IMR-90 (cell line): ENCODE measurements at places on chromosomes 5 and 9.

- no peak for DNase-seq
Measured at GRCh38 chr9:2574203-2574602, 47.4 kb upstream of the VLDLR start.

GRCh38 chr9:126449725-126450667 lies 123.4 kb downstream of the MVB12B start:
- no peak for DNase-seq

DNA sequence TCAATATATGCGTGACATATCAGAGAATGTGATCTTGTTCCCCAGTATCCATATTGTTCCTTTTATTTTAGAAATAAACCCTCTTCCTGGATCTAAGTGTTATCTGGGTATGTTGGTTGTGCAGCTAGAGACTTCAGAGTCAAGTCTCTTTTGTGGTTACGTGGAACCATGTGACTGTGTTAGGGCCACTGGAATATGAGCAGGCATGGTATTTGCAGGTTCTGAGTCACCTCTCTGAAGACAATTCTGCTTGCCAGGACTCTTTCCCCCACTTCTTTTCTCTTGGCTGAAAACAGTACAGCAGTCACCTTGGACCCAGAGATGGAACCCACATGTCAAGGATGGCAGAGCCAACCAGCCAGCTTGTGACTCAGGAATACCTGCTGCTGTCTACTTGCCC lies 59.7 kb downstream of the ATP10B start:
- no peak for DNase-seq

DNA sequence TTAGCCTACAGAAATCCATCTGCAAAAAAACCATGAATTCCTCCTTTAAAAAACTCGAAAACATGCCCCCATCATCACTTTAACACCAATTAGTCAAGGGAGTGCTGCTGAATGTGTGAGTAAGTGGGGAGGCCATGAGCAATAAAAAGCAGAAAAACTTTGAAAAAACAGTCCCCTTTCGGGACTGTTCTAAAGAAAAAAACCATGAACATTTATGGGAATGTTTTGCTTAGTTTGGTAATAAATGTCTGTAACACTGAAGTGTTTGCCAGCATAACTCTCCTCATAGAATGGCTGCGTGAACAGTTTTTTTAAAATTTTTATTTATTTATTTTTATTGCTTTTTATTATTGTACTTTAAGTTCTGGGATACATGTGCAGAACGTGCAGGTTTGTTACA lies 99.4 kb upstream of the TARS1 start:
- DNase-seq, result no peak

DNA sequence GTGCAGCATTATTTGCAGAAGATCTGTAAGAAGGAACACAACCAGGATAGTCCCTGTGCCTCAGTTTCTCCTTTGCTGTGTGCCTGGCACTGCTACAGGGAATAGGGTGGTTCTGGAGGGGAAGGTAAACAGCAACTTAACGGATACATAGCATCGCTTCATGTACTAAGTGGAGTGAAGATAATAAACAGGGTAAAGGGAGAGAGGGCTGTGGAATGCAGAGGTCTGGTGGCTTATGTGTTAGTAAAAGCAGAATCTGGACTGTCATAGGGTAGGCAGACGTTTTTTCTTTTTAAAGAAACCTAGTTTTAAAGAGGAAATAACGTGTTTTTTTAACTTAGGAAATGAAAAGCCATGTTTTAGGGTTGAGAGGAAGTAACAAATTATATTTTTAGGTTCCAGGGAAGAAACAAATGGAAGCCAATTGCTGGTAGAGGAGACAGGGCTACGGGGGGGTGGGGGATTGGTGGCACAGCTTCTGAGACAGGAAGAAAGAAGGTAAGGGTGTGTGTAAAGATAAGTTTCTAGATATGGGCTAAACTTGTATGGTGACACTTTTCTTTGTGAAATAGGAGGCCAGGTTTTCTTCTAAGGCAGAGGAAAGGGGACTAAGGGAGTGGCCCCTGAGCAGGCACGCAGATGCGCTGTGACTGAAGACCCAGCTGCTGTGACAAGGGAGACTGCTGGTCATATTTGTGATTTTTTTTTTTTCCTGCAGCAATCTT lies 1.3 kb downstream of the GNG10 start:
- DNase-seq, result peak; percentile 9

- no peak for DNase-seq
Measured at GRCh38 chr5:158178535-158178934, 319.6 kb upstream of the CLINT1 start.

GRCh38 chr5:169805527-169805934 lies 168.5 kb downstream of the DOCK2 start:
- peak; percentile 61 for DNase-seq

DNA sequence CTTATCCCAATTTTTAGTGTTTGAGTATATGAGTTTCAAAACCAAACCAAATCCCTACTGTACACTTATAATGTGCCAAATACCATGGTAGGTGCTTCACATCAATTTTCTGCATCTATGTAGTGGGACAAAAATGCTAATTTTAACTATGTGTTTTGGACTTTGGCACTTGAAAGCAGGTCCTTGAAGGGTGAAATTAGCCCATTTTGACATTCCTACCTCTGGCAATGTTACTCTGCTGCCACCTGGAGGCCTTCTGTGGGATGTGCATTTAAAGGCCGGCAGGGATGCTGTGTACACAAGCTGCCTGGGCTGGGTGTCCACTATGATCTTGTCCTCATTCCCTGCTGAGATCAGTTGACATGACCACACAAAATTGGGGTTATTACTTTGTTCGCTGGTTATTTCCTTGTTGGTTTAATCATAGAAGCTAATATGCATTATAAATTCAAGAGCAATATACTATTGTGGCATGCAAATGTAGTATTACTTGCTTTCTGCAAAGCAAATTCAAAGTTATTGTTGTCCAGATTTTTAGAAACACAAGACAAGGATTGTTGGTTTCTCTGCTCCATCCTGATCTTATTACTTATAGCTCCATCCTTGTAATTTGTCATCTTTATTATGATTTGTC lies 166.8 kb downstream of the ARHGEF28 start:
- DNase-seq, result peak; percentile 76
